ENCODE measurements at places on chromosomes 2 and 18.

- DNase-seq = no peak
These were observed 172 bp downstream of the PRKD3 start for GRCh38 chr2:37324536-37324785.

DNA sequence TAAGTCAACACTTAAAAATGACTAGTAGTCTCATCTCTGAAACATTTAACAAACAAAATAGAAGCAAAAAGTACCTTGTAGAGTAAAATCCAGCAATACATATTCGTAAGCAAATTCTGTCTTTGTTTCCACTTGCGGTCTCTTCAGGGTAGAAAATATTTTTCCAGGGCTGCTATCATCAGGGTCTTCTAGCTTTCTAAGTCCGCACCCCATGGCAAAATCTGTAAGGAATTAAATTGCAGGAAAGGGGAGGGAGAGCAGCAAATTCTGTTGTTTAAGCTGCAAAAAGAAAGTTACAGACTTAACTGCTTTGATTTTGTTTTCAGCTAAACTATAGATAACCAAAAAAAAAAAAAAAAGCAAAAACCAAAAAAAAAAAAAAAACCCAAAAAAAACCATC, at the start of gene RFTN2:
Gene RFTN2 (minus strand): TSS at position 342 of the 400 bp plus-strand sequence. CDS start 129 bp downstream, at position 213.
- no peak for DNase-seq

DNA sequence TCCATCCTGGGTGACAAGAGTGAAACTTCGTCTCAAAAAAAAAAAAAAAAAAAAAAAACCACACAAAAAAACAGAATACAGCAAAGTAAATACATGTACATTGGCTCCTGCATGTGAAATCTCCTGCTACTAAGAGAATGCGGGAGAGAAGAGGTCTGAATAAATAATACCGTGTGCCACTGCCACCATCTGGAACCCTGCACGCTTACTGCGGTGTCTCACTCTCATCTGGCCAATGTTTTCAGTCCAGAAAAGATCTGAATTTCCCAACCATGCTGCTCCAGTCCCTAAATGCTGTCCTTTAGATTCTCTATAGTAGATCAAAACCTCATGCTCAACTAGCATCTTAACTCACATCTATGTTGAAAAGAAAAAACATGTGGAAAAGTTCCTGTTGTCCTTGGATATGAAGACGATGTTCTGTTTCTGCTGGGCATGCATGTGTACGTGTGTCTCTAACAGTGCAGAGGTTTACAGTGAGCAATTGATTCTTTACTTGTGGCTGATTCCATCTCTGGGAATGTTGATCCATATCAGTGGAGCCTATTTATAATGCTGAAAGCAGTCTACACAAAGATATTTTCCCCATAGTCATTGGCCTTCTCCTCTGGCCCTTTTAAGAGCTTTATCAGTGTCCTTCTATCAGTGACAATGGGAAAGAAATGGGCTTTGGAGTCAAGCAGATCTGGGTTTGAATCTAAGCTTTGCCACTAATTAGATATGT, 11.9 kb downstream of the STON1 start:
- no peak for DNase-seq

GRCh38 chr2:12236136-12236844, 480.4 kb upstream of the TRIB2 start:
- DNase-seq = no peak

DNA sequence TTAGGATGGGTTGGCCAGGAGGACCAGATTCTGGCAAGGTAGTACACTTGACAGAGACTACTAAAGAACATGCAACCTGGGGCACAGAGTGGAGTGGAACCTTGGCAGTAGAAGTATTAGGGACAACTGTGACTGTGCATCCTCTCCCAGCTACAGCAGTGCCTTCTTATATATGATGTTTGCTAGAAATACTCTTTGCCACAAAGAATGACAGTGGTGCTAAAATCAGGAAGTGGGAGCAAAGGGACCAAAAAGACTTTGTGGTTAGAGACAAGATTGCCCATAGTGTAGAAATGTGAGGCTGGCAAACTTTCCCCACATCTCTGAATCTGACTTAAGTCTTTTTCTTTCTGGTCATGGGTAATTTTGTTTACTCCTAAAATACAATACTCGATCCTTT, 9.4 kb upstream of the SLC38A11 start:
- DNase-seq = no peak

GRCh38 chr2:168790226-168790902, 12.1 kb upstream of the NOSTRIN start:
- DNase-seq = no peak

DNA sequence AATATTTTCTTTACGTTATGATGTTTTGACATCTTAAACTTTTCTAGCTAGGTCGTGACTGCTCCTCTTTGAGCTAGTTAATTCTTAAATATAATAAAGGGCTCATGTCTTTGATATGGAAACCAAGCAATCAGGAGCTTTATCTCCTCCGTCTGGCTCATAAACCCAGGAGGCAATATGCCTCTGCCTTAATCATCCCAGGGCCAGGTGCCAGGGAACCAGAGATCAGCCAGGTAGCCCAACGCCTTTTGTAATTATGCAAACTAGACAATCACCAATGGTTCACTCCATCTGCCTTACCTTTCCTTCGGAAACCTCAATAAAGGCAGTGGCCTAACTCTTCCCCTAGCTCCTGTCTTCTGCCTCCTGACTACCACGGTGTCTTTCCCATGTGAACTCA, 213.7 kb downstream of the KCNJ3 start:
- DNase-seq = no peak

GRCh38 chr2:42009657-42010580, 37.9 kb upstream of the PKDCC start:
- no peak for DNase-seq

- no peak for DNase-seq
These were observed 99.7 kb downstream of the RBM43 start for GRCh38 chr2:151161821-151162551.

GRCh38 chr18:72878143-72878542, 10.4 kb upstream of the NETO1 start:
- no peak for DNase-seq
